ENCODE measurements at places on chromosomes 12 and 14.

GRCh38 chr14:22202313-22202712 lies 386.7 kb downstream of the DAD1 start:
- DNase-seq: no peak

DNA sequence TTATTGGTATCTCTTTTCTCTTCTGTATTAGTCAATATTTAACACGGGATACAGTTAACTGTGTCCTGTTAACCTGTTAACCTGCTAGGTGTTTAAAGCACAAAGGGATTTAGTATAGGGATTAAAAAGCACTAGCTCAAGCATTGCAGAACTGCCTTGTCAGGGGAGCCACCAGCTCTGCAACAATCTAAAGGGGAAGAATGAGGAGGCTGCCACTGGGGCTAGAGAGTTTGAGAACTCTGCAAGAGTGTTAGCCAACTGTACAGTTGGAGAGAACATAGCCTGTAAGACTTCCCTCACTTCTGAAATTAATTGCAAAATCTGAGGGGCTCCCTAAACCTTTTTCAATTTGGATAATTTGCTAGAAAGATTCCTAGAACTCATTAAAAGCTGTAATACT lies 6.5 kb upstream of the VRK1 start:
- no peak for DNase-seq

DNA sequence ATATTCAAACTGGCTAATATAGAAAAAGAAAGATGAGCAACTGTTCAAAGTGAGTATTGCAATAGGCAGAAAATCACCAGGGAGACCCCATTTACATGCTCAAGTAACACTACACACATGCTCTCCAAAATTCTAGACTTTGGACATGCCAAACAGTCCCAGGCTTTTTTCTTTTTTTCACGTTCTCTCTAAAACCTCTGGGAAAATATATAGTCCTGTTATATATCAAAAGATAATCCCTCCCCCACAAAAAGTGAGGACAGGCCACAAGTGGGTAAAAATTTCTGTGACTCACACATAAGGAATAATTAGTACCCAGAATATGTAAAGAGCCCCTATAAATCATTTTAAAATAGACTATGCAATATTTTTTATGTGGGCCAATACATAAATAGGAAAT lies 55.2 kb downstream of the EFCAB11 start:
- no peak for DNase-seq

- no peak for DNase-seq
Observed at GRCh38 chr12:67772267-67773169, 124.0 kb downstream of the DYRK2 start.

DNA sequence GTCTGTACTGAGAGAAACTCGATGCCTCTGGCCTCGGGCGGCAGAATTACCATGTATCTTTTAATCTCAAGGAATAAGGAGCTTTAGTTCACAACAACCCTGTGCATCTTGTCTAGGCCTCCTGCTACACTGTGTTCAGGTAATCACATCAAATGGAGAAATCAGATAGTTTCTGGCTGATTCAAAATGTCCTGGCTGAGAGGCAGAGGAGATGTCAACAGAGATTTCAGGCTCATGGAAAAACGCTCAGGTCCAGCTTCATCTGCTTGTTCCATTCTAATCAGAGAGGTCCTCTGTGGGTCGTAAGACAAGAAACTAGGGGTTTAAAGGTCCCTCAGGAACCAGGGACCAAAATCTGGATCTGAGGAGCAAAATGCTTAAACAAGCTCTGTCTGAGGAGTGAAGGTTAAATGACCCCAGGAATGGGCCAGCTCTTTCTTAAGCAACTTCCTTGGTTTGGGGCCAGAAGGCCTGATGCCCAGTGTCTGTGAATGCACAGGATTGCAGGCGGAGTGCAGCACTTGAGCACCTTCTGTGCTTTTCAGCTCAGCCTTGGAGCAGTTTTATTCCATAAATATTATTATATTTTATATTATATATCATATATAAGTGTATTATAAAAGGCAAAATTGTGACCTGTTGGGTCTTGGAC lies 170.2 kb upstream of the PRICKLE1 start:
- DNase-seq: no peak

GRCh38 chr12:66048218-66048834 lies 82.2 kb downstream of the LLPH start:
- DNase-seq: no peak

GRCh38 chr12:107992870-107993451 lies 136.1 kb upstream of the WSCD2 start:
- DNase-seq: peak; percentile 1

DNA sequence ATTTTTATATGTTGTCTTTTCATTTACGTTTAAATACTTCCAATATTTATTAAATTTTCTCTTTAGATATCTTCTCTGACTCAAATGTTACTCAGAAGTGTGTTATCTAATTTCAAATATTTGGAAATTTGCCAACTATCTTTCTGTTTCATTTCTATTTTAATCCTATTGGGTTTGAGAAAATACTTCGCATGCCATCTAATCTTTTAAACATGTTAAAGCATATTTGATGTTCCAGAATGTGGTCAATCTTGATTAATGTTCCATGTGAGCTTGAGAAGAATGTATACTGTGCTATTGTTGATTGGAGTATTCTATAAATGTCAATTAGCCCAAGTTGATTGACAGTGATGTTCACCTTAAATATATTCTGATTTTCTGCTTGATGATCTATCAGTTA lies 11.9 kb upstream of the DCN start:
- DNase-seq: no peak

GRCh38 chr14:104438166-104438887 lies 141.2 kb upstream of the C14orf180 start:
- no peak for DNase-seq

DNA sequence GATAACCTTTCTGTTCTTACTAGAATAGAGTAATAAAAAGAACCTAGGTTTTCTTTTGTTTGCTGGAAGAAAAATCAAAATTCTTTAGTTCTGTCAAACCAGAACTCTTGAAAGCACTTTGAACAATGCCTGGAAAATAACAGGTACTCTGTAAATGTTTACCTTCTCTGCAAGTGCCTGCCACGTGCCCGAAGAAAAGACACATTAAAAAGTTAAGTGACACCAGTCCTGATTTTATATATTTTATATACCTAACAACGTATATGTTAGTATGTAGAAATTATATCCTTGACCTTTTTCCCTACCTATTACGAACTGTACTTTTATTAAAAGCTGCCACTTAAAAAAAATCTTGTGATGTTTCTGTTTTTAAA lies 976 bp downstream of the THAP2 start:
- DNase-seq: no peak

GRCh38 chr14:58428118-58428683 lies 682 bp downstream of the KIAA0586 start:
- DNase-seq: peak; percentile 53

- DNase-seq: no peak
Observed at GRCh38 chr12:73531752-73532151, 1005.9 kb upstream of the ATXN7L3B start.

DNA sequence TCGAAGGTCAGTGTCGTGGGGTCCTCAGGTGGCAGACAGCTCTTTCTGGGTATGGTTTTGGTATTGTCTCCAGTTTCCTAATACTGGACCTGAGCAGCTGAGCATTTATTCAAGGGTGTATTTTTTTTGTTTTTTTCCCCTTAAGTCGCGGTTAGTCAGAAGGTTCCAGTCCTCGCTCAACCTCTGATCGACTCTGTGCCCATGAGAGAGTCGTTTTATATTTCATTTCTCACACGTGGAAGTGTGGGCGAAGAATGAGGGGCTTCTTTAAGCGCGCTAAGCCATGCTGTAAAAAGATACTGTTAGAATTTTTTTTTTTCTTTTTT lies 499 bp downstream of the MIPOL1 start:
- no peak for DNase-seq

GRCh38 chr12:12592930-12593329 lies 18.7 kb upstream of the CREBL2 start:
- no peak for DNase-seq

DNA sequence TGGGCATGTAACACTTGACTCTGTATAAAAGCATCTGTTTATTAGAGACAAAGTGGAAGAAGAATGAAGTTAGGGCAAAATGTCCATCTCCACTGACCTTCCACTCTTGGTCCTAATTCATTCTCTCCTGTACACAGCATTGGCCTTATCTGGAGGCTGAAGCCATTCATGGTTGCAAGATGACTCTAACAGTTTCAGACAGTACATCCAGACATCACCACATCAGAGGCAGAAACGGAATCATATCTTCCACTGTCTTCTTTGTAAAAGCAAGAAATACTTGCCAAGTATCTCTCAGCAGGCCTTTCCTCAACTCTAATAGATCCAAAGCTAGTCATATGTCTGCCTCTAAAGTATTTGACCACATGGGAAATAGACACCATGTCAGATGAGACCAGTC lies 41.1 kb downstream of the PTHLH start:
- no peak for DNase-seq

DNA sequence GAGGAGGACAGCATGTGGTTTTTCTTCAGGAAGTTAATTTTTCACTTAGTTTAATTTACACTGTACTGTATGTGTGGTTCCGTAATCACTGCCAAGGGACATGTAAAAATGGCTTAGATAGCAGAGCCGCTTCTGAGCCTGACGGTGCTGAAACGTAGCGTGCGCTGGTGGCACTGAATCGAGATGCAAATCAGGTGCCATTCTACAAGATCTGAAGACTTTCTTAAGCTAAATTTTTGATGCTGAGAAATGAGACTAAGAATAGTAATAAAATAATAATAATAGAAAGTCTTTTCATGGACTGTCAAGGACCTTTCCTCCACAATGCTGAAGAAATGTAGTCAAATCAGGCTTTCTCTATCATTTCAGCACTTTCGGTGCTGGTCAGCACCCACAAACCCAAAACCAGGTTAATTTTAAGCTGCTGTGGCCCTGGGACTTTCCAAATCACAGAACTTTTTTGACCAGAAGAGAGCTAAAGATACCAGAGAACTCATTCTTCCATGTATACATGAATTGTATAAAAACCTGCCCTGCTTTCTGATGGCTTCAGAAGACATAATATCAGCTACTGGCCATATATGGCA lies 183.3 kb upstream of the LMO3 start:
- DNase-seq: no peak

GRCh38 chr14:55547650-55548315 lies 32.2 kb upstream of the KTN1 start:
- DNase-seq: no peak

- DNase-seq: no peak
Observed at GRCh38 chr12:57881475-57881874, 34.9 kb upstream of the CTDSP2 start.

GRCh38 chr12:75130811-75131210 lies 78.8 kb downstream of the KCNC2 start:
- DNase-seq: no peak

DNA sequence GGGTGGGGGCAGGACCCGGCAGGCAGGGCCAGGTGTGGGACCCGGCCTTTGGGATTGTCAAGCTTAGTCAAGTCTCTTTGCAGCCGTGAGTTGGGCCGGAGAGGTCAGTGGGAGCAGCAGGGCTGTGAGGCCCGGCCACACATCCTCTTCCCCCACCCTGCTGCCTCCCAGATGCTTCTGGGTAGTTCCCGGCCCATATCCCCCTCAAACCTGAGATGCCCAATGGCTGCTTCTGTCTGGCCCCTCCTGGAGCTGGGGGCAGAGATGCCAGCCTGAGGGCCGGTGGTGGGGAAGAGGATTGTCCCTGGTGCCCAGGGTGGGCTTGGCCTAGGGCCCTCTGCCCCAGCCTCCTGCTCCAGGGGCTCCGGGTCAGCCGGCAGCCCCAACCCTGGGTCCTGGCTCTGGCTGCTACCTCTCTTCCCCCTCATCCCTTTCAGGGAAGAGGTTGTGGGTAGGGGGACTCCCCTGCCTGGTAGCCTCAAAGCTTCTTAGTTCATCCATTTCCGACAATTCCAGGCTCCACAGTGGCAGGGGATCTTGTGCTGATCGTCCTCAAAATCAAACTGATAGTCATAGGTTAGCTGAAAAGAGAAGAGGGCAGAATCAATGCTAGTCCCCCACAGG lies 2.8 kb upstream of the PRKAG1 start:
- DNase-seq: no peak

GRCh38 chr12:98719515-98720504 lies 74.7 kb downstream of the APAF1 start:
- DNase-seq: no peak

GRCh38 chr12:91219511-91219910 lies 36.9 kb upstream of the DCN start:
- no peak for DNase-seq

GRCh38 chr12:65876898-65877721 lies 52.8 kb downstream of the HMGA2 start:
- no peak for DNase-seq

DNA sequence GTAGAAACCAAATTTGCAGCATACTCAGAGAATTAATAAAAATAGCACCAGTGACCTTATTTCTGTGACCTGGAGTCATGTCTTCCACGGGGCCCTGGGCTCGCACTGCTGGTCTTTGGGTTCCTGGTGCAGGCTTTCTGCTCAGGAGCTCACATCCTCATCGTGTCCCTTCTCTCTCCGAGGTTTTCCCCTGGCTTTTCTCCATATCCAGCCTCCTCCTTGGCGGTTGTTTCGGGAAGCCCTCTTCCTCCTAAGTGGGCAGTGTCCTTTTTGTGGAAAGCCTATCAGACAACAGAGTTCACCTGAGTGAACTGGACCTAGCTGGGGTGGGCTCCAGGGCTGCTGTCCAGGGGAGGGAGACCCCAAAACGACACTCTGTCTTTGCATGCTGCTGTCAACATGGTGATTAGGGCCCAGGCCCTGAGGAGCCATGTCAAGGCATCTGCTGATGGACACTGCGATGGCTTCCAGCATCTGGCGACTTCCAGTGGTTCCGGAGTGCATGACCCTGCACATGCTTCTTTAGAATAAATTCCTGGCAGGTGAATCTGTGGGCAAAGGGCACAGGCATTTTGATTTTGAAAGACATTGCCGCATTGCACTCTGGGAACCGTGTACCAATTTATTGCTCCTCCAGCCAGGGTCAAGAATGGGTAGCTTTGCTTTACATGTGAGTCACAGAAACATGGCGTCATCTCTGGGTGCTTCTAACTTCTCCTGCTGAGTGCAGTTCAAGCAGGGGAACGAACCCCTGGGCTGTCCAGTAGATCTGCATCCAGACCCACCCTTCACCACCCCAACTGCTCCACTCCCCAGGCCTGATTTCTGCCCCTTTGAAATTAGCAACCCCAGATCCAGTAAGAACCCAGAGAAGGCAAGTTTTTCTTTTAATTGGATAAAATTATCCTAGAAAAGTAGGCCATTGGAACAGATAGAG lies 136.8 kb downstream of the ADGRD1 start:
- no peak for DNase-seq

GRCh38 chr14:98334186-98334585 lies 937.8 kb downstream of the BCL11B start:
- no peak for DNase-seq

DNA sequence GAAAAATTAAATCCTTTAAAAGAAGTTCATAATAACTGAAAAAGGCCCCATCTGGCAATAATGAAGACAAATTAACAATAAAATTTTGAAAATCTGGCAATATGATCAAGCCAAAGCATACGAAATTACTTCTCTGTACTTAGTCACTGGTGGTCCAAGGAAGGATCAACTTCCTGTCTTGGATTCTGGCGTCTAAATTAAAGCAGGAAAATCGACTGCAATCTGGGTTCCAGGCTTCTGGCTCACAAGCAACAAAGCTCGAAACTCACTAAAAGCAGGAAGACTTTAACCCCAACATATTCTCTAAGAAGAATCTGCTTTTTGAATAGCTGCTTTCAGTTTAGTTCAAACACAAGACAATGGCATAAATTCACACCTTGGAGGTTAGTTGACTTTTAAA lies 49.7 kb downstream of the LRIG3 start:
- DNase-seq: no peak
